Foreskin keratinocyte (primary cell): ENCODE measurements at places on chromosomes 1 and 21. TPM values are rescaled to one million over a fixed set of nuclear protein-coding genes. Genes with fewer than 3 reads are reported as not detected.

GRCh38 chr1:84971957-84972356 is 25.0 kb downstream of the MCOLN2 start:
- DNase-seq: no peak

- no peak for DNase-seq
These were observed 146.0 kb downstream of the GPATCH2 start for GRCh38 chr1:217484871-217485270.

Gene LHX8
- total RNA-seq: not detected in 2 replicates

Gene FAM163A
- total RNA-seq: not detected in 2 replicates

DNA sequence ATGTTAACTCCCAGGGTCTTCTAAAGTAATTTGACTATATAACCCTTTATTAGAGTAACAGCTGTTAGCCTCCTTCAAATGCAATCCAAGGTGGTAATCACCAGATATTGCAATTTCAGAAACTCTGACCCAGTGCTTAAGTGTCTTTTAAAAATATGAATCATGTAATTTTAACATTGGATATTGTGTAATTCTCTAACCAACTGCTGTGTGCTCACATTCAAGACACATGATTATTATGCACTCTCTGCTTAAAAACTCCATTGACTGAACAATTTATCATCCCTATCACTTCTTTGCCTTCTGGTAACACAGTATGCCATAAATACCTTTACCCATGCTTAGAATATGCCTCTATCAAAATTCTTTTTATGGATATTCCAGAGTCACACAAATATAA is 537.4 kb upstream of the RGS18 start:
- no peak for DNase-seq

Gene SH3BP5L
- 16.8 and 18.5 TPM in 2 replicates for total RNA-seq

GRCh38 chr1:226814751-226815537 is 55.5 kb upstream of the PSEN2 start:
- peak; percentile 69 for DNase-seq

DNA sequence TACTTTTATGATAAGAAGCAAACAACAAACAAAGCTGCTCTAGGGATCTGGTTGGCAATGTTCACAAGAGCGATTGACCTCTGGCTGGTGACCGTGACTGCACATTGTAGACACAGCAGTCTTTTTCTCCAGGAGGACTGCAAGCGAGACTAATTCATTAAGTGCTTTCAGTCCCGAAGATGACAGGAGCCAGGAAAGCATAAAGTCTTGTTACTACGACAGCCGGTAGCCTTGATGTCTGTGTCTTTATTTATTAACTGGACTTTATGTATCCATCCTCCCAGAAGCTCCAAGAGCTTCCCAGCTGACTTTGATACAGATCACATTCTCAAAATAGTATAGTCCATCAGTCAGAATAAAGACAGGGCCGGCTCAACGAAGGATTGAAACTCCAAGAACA is 18.2 kb downstream of the FAM163A start:
- no peak for DNase-seq

DNA sequence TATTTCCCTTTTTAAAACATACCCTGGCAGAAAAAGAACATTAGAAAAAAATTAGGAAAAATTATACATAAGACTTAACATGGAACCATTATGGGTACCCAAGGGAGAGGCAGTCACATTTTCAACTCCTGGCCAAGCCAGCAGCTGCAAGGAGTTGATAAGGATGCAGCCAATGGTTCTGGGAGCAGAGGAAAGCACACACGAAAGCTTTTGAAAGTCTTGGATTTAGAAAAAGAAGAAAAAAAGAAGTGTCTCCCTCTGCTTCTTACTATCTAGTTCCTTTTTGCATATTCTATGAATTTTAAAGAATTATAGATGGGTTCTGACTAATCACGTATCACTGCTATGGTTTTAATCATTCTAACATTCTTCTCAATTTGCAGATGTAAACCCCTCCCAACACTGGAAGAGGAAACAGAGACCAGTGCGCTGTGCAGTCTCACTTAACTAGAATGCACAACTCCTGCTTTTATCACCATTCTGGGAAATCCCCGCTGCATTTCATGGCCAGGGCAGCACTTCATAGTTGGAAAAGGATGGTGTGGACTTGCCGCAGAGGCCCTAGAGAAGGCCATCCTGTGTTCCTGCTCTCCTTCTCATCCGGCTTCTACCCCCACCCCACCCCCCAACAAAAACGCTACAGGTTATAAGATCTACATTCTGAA is 2.7 kb upstream of the CD58 start:
- DNase-seq: no peak

GRCh38 chr1:151728151-151729054 is 7.1 kb downstream of the RIIAD1 start:
- DNase-seq: no peak

GRCh38 chr1:60922304-60922703 is 160.1 kb upstream of the NFIA start:
- DNase-seq: no peak

Gene NES
- total RNA-seq: 0.04 and 0.14 TPM in 2 replicates

DNA sequence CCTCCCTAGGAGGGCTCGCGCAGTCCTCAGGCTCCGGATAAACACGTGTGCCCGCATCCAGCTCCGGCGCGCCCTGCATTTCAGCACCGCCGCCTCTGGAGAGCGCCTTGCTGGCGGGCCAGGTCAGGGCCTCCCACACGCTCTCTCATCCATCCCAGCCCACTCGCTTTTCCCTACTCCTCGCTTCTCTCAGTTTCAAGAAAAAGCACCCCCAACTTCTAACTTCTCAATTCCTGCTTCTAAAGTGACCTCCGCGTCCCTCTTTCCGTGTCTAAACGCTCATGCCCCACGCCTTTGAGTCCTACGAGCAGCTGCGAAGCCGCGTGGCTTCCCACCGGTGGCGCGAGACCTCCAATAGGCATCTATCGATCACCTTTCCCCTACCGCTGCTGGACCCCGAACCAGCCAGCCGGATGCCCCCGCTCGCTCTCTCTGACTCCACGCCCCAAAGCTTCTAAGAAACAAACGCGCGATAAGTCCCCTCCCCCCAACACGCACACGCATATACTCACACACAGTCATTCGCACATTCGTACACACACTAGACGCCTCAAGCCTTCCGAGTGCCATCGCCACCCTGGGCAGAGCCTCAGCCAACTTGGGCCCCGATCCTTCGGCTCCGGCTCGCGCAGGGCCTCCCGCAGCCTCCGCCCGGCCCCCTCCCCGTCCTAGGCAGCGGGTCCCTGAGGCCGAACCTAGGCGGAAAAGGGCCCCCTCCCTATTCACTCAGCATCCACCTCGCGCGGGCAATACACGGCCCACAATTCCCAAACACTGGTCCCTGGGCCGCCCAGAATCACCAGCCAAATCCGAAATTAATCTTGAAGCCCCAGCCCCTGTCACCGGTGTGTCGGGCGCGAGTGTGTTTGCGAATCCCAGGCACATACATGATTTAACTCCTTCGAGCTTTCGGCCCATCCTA is 1.1 kb downstream of the NMNAT2 start:
- no peak for DNase-seq

Gene CELA3B
- total RNA-seq: not detected in 2 replicates

DNA sequence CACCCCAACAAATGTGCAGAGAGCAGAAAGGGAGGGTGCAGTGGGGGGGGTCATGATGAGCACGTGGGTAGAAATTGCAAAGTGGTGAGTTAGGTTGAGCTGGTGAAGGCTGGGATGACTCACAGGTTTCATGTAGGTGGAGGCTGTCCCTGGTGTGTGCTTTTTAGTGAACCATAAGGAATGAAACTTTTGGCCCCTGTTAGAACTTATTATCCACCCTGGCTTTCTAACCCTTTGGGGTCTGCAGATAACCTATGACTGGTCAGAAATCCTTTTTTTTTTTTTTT is 46.9 kb downstream of the DOP1B start:
- peak; percentile 86 for DNase-seq

- no peak for DNase-seq
These were observed 130.3 kb upstream of the TMEM51 start for GRCh38 chr1:15023205-15023604.

DNA sequence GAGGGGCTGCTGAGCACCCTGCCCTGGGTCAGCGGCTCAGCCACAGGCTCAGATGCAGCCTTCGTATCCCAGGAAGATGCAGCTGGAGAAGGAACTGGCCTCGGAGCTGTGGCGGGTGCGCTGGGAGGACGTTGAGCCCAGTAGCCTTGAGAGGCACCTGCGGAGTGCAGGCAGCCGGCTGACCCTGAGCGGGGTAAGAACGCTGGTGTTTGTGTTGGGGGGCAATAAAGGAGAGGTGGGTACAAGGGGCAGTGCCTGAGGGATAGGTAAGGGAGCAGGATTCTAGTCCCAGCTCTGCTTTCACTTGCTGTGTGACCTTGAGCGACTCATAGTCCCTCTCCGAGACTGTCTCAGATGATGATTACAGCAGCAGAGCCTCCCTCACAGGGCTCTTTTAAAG is 6.4 kb downstream of the NPR1 start:
- DNase-seq: no peak

Gene ARPC5
- total RNA-seq: 187 and 212 TPM in 2 replicates

- no peak for DNase-seq
These were observed 27.4 kb downstream of the TNN start for GRCh38 chr1:175095069-175095468.

- no peak for DNase-seq
These were observed 135.3 kb downstream of the GDAP2 start for GRCh38 chr1:117794073-117794472.

DNA sequence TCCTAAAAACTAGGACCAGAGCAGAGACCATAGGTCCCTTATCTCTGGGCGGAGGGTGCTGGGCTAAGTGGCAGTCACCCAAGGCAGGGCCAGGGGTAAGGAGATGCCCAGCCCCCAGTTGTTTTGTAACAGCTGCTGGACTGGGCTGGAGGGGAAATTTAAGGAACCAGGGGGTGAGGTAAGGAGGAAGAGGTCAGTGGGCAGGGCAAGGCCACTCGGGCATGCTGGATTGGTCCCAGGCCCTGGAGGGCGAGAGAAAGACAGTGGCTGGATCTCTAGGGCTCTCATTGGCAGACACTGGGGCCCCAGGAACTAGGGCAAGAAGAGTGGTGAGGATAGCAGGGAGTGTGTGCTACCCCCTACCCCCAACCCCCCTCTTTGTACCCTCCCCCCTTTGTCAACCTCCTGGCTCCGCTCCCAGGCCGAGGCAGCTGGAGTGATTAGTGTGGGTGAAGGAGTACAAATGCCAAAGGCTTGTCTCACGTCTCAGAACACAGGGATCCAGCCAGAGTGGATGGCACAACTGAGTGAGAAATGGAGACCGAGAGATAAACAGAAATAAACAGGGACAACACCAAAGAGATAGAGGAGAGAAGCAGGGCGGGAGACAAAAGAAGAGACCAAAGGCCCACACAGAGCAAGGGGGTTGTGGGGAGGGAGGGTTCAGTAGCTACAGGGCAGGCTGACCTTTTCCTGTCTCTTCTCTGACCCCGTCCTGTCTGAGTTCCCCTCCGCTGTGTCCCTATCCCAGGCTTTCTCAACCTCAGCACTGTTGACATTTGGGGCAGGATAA is 20.5 kb upstream of the THRAP3 start:
- peak; percentile 39 for DNase-seq

Gene TNFSF4
- 0.35 and 0.75 TPM in 2 replicates for total RNA-seq

DNA sequence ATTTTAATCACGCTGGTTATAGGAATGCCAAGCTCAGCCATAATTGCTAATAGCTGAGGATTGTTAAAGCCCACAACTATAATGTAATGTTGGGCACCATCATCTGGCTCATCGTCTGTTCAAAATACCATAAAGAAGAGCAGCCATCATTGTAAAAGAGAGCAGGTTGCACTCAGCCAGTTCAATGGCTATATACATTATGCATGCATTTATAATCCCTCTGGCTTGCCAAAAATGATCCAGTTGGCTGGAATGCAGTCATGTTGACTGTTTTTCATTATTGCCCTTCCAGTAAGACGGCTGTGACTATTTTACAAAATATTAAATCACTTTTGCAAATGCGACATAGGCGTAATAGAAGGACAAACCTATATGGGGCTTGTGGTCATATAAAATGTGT is 85.3 kb downstream of the SPAG17 start:
- DNase-seq: no peak

GRCh38 chr1:191608367-191608766 is 549.9 kb upstream of the RGS18 start:
- peak; percentile 45 for DNase-seq

DNA sequence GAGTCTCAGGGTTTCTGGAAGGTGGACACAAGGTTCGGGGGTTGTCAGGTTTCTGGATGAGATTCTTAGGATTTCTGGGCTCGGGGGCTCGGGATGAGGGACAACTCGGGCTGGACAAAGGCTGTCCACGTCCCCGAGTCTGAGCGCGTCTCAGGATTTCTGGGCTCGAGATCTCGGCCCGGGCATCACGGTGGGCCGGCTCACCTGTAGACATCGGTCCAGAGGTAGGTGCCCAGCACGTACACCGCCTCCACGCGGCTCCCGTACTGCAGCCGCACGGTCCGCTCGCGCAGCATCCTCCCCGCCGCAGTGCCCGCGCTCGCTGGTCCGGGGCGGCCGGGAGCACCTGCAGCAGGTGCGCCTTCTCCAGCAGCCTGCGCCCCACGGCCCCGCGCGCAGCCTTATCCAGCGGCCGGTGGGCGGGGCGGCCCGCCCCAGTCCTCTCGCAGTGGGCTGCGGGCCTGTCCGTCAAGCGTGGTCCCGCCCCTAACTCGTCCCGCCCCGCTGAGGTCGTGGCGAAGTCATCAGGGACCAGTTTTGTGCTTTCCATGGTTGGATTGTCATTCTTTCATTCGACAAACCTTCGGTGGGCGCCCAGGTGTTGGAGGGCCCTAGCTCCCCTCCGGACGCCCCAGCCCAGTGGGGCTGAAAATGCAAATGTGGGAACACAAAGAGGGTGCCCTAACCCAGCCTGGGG is at the start of gene PADI2:
Gene PADI2, minus strand, starts transcription at position 376 of the 697 bp plus-strand sequence. Its CDS starts 80 bp downstream, at position 296.
- DNase-seq: no peak

GRCh38 chr1:229371624-229372023 is 28.8 kb upstream of the CCSAP start:
- DNase-seq: peak; percentile 99

- no peak for DNase-seq
These were observed 256.3 kb downstream of the MATN1 start for GRCh38 chr1:30467101-30467500.

Gene KCNK2
- 0.28 and 0.31 TPM in 2 replicates for total RNA-seq

DNA sequence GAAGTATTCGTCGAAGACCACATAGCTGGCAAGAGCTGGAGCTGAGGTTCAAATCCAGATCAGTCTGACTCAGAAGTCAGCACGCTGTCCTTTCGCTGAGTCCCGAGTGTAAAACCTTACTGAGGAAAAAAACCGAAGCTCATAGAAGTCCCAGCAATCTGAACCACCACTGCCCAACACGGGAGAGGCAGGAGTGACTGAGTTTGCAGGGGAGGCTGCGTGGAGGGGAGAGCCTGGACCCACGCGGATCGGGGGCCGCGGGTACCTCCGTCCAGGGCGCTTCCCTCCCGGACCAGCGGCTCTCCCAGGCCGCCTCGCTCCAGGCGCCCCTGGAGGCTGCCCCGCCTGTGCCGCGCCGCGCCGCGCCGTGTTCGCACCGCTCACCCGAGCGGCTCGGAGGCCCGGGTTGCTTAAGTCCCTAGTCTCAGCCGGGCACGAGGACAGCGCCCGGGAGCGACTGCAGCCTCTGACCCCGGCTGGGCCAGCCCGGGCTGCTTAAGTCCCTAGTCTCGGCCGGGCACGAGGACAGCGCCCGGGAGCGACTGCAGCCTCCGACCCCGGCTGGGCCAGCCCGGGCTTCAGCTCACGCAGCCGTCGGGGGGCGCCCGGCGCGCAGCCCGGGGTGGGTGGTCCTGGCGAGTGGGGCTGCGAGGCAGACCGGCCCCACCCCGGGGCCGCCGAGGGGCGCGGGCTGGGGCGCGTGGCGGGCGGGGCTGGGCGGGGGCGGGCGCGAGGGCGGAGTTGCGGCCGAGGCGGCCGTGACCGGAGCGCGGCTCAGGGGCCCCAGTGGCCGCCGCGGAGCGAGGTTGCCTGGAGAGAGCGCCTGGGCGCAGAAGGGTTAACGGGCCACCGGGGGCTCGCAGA is at the start of gene ADAMTSL4:
Gene ADAMTSL4, plus strand, starts transcription at position 777 of the 864 bp plus-strand sequence. CDS start 2,881 bp downstream, outside the sequence.
- peak; percentile 56 for DNase-seq
